ENCODE measurements at places on chromosomes 1 and 21.

DNA sequence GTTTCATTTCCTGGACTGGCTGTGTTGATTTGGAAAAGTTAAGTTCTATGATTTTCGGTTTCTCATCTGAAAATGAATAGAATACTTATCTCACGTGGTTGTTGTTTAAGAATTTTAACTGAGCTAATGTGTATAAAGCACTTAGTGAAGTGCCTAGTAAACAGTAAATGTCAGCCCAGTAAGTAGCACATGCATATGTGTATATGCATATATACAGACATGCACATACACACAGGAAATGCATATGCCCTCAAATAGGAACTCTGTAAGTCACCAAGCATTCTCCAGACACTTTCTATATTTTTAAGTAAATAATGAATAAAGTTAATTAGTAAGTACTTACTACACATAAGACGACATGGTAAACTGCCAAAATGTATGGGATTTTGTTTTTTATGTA is 128.6 kb downstream of the CLEC20A start:
- no peak for DNase-seq

GRCh38 chr21:34201481-34201858 is 128.1 kb downstream of the MRPS6 start:
- DNase-seq: no peak

DNA sequence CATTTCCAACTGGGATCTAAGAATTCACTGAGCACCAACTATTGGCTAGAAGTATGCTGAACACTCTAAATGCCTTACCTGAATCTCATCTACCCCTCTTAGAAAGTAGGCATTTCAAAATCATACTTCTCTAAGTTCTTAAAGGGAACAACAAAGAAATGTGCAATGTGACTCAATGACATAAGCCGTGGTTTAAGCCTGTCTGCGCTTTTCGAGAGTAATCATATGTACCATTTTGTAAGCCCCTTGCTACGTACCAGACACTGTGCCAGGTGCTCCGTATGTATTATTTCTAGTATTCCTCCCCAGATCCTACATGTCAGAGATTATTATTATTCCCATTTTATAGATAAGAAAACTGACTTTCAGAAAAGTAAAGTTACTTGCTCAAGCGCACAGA is 454.2 kb downstream of the SETD4 start:
- DNase-seq: no peak

GRCh38 chr1:183932412-183932811 is 105.1 kb downstream of the COLGALT2 start:
- no peak for DNase-seq

DNA sequence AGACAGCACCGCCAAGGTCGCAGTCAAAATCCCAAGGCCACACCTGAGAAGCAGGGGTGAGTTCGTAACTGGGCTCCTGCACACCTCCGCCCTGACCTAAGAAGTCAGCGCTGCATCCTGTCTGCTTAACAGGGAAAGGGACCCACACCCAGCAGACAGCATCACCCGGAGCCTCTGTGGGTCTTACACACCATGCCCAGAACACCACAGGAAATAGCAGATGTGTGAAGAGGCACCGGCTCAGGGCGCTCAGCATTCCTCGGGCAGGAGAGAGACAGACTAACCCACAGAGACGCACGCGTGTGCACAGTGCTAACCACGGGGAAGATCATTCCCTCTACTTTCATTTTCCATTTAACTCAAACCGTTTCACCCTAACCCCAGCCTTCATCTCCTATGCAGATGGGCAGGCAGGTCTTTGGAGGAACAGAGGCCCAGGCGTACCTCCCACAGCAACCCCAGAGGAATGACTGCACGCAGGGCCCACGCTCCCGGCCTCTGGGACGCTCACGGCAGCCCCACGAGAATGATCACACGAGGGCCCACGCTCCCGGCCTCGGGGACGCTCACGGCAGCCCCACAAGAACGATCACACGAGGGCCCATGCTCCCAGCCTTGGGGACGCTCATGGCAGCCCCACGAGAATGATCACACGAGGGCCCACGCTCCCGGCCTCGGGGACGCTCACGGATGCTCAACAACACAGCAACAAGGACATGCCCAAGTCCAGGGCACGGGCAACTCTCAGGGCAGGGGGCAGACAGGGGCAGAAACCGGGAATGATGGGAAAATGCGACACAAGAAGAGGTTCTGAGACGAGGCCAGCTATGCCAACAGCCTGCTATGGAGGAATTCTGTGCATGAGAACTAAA is 20.9 kb downstream of the POFUT2 start:
- DNase-seq: peak; percentile 71

- DNase-seq: no peak
These were observed 28.3 kb downstream of the GADD45A start for GRCh38 chr1:67713057-67713846.
